Mesenchymal stem cell (in vitro differentiated cells and primary cell): ENCODE measurements at places on chromosomes 2 and 18.

DNA sequence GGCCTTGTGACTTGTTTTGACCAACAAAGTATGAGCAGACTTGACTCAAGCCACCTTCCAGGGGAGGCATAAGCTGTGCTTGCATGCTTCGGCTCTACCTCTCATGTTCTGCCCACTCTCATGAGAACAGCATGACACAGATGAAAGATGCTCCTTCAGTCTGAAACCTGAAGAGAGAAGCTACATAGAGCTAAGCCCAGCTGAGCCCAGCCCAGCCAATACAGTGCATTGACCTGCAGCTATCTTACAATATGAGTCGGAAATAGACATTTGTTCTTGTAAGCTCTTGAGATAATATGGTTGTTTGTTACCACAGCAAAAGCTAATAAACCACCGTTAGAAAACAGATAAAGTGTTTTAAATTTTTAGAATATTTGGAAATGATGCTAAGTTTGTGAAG lies 426.7 kb upstream of the PKDCC start:
- DNase-seq: no peak

DNA sequence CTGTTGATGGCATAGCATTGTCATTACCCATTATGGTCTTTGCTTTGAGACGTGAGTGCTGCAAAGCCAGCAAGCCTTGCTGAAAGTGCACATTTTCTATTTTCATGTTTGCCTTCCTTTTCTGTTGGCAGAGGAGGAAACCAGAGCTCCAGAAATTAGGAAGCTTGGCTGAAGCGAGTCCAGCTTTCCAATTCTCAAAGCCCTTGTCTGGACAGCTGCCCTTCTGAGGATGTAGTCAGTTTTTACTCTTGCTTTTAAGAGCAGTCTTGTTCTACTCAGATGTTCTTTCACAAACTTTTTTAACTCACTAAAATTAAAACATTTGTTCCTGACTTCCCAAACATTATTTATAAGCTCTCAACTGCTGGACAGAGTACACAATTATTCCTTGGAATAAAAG lies 93.8 kb downstream of the ICOS start:
- no peak for DNase-seq

- peak; percentile 73 for DNase-seq
These were observed 146.8 kb downstream of the SEPTIN10 start for GRCh38 chr2:109466674-109467575.

DNA sequence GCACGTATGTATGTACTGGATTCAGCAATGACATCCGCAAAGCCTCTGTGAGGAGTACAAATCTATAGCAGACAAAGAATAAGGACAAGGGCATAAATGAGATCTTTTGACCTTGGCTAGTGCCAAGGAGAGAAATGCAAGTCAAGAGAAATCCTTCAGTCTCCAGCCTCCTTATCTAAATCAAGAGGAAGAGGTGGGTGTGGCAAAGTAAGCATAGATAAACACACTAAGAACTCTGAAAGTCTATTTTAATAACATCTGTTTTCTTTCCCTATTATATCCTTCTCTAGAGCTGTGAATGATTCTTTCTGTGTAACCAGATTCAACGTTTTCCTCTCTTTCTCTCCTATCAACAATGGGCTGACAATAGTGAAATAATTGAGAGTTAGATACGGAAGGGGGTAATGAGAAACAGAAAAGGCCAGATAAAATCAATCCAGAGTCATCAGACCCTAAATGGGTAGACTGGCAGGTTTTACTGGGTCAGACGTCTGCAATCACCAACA lies 118.5 kb upstream of the ZFP36L2 start:
- DNase-seq: peak; percentile 28

DNA sequence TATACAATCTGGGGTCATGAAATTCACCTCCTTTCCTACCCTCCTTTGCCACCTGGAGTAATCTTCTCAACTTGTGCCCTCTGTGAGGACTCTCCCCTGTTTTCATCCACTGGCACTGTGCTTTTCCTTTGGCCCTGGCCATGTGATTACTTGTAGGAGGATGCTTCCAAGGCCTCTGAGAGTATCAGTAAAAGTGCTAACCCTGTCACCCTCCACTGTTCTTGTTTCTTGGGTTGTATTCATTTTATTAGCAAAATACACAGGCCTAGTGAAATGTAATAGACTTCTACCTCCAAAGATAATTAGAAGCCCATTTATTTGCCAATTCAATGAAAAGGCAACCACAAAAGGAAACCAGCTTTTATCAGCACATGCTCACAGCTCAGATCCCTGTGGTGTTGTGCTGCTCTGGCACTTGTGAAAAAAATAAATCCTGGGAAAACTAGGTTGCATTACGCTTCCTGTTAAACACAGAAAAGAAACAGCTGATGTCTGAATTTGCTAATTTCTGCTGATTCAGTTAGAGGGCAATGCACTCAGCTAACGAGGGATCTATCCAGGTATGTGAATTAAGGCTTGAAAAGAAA lies 357.5 kb upstream of the ETAA1 start:
- DNase-seq: no peak

GRCh38 chr2:25227576-25227975 lies 59.2 kb upstream of the POMC start:
- DNase-seq: no peak

- DNase-seq: no peak
These were observed 25.4 kb downstream of the TBC1D8 start for GRCh38 chr2:101125808-101126207.

DNA sequence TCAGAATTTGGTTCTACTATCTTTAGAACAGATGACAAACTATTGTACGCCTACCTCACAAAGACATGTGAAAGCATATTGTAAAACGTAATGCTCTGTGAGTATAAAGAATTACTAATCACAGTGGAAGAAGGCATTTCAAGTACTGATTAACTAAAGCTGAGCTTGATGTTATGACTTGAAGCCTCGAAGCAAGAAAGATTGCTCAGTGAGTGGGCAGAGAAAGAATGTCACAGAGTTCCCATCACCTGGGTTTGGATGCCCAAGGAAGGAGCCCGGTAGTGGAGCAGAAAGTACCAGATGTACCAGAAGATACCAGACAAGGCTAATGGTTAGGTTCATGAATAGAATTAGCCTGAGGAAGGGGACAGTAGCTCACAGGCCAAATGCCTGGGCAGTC lies 39.5 kb upstream of the FAM110C start:
- DNase-seq: no peak

DNA sequence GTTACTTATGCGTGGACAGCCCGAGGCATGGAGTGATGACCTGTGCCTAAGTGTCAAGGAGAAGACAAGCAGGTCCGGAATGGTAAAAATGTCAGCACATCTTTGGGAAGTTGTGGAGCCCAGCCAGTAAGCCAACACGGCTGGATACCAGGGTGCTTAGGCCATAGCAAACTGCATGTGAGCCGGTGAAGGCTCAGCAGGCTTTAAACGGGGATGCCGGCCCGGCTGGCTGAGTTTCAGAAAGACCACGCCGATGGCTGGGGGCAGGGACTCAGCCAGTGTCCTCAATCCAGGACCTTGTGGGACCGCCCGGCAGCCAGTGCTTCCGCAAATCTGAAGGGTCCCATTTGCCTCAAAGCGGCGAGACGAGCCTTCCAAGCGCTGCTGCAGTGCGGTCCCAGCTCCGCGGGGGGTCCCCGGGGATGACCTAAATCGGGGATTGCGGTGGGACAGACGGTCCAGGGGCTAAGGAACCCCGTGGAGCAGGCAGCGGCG lies 946 bp upstream of the AGAP1 start:
- DNase-seq: no peak

DNA sequence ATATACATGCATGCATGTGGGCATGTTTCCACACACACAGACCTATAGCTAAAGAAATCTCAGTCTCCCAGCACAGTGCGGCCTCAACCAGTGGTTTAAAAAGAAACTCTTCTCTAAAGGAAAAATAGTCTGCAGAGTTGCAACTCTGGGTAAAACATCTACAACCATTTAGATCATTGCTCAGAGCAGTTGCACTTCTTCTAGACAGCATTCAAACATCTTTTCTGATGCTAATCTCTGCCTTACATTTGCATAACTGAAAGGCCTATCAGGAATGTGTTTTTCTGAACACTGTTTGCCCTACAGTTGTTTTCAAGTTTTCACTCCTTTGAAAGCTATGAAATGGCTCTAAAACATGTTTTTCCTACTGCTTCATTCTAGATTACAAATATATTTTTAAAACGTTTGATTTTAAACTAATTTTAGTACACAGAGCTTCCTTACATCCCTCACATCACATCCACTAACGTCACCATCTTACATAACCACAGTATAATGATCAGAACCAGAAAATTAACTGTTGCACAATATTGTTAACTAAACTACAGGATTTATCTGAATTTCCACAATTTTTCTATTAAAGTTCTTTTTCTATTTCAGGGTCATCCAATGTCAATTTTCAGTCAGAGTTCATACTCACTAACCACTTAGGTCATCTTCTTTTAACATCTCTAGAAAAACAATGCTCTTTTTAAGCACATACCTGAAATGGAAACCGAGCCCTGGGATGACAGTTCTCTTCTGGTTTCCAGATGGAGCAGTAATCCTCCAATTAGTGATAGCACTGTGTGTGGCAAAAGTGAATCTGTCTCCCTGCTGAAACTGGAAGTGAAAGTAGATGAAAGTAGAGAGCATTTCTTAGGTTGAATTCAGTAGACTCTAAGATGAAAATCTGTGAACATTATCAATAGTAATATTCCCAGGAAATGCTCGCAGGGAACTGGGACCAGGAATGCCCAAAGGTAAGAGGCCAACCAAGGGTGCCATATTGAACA lies 501.6 kb upstream of the GCFC2 start:
- no peak for DNase-seq

DNA sequence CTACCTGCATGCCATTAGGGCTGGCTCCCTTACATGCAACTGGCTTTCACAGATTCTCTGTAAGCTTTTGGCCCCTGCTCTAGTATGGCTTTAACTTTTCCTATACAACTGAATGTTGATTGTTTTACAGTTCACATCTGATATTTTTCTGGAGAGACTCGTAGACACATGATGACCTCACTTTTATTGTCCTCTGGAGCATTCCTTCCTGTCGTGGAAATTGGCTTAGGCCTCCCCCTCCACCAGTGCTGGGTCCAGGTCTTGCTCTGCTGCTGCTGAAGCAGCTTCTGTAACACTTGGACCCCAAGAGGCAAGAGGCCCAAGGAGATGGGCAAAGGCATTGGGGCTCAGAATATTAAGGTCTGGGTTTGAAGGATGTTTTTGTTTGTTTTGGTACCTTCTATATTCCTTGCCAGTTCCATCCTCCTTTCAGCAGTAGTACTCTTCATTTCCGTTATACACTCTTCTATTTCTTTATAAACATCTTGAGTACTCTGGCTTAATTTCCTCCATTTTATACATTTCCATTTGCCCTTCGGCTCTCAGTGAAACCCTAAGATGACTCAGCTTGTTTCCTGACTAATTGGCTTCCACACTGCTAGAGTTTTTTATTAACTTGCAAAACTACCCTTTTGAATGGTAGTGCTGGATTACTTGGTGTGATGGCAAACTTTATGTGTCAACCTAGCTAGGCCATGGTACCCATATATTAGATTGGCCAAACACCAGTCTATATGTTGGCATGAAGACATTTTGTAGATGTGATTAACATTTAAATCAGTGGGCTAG lies 219.8 kb downstream of the CDCA7 start:
- peak; percentile 47 for DNase-seq

DNA sequence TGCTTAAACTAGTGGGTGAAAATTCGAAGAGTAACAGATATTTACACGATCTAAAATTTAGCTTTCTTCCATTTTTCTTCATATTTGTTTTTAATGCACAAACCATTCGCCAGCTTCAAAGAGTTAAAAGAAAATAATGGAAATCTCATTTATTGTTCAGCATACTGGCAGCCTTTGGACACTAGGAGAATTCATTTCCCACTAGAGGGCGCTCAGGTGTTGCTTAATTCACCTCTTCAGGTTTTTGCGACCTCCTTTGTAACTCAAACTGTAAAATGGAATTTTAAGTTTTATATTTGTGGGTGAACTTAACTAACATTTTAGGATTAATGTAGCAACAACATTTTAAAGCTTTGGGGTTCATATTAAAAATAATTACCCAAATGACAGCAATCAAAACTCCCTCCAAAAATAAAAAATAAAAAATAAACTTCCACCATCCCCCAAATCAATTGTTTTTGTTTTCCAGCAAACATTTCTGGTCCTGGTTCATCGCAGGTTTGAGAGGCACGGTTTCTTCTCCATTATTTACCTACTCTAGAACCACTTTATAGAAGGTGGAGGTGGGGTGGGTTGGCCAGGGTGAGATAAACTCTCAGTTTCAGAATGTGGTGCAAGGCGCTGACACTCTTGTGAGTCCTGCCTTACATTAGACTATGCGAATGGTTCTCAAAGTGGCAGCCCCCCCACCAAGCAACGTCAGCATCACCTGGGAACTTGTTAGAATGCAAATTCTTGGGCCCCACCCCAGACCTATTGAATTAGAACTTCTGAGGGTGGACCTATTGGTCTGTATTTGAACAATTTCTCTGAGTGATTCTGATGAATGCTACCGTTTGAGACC lies 24.7 kb upstream of the PNPT1 start:
- DNase-seq: peak; percentile 71

DNA sequence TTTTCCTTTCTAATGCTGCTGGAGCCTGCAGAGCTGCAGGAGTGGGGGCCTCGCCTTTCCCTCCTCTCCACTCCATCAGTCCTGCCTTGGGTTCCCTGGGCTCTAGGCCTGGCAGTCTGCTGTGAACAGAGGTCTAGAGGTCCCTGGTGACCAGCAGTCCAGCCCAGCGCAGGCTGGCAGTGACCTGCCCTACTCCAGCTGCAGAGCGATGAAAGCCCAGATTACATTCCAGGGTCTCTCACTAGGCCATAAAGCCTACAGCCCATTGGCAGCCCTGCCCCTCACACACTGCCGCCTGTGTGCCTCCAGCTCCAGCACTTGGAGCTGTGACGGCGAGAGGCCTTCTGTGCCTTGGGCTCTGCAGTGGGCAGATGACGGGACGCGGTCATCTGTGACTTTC lies 14.8 kb upstream of the MAL start:
- DNase-seq: no peak

DNA sequence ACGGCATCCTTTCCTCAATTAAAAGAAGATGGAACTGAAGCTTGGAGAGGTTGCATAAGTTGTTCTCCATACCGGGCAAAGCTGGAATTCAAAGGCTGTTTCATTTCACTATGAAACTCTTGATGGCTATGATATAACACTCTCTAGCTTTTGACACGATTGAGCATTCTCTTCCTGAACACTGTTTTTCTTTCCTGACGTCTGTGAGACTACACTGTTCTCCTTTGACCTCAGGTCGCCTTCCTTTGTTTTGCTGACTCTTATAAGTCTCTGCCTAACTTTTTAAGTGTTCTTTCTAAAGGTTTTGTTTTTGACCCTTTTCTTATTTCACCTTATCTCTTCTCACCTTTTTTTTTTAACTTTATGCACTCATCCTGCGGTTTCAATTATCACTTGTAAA lies 261.8 kb upstream of the LINC00305 start:
- DNase-seq: no peak

GRCh38 chr2:112876257-112876970 lies 34.6 kb upstream of the IL37 start:
- no peak for DNase-seq

- DNase-seq: no peak
These were observed 120.5 kb upstream of the SCN7A start for GRCh38 chr2:166614503-166614902.

DNA sequence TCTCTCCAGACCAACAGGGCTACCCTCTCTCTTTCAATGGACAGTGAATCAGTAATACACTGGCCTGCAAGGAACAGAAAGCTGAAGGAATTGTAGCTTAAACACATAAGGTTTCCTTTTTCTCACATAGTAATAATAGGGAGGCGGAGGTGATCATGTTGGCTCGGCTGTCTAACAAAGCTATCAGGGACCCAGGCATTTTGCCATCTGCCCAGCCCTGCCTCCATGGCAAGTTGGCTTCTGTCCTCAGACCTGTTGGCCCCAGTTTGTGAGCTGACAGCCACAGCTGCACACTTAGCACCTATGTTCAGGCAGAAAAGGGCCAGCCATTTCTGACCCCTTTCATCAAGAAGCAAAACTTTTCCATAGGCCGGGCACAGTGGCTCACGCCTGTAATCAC lies 2.0 kb upstream of the CHRNG start:
- no peak for DNase-seq
